ENCODE measurements at places on chromosomes 12 and 14.

GRCh38 chr12:49842519-49843352, at the start of gene BCDIN3D:
BCDIN3D (minus strand) TSS chr12:49843106; CDS start chr12:49843087, 19 bp downstream.
- DNase-seq, result peak; percentile 89

DNA sequence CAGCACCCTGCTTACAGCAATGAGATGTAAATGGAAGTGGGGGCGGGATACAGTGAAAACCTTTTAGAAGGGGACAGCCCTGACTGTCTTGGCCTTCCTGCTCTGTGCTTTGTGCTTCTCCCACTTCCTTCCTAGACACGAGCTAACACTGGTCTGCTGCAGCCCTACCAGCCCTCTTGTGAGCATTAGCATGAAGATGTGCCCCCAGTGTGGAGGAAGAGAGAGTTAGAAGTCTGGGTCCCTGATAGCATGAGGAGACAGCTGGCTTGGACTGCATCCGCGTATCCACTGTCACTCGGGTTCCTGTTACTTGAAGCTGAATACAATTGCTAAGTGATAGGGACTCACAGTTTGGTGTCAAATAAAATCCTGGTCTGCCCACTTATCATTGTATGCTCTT, 248.1 kb upstream of the SOX5 start:
- DNase-seq, result no peak

- DNase-seq, result no peak
These were observed 39.6 kb upstream of the ITPR2 start for GRCh38 chr12:26872625-26873024.

GRCh38 chr14:54435500-54435981, 5.6 kb downstream of the CNIH1 start:
- DNase-seq, result peak; percentile 61

DNA sequence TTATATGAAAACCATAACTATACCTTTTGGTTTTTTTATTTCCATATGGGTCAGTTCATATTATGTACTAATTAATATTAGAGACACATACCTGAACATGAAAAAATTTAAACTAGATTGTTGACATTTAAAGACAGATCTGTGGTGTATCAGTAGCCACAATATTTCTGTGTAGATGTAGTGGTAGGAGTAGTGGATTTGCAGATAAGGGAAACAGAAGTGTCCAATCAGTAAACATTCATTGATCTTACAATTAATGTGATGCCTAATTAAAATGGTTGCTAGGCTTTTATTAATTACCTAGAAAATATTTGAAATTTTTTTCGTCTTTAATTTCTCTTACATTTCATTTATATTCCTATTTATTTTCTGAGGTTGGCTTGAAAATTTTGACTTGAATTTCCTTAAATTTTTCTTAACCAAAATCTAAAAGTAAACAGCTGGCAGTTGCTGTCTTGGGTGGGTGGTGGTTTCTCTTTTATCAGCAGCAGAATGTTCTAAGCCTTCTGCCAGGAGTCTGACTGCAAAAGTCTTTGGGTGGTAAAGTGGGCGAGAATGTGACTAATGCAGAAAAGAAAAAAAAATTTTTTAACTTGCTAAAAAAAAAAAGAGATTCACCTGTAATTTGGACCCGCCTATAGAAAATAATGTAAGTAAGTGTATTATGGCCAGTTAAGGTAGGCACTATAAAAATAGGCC, 2.4 kb downstream of the FGFR1OP2 start:
- peak; percentile 66 for DNase-seq

GRCh38 chr14:68781161-68782021, 11.5 kb downstream of the ZFP36L1 start:
- peak; percentile 90 for DNase-seq

- DNase-seq, result no peak
These were observed 14.8 kb downstream of the DDX24 start for GRCh38 chr14:94066089-94066676.

GRCh38 chr14:104555430-104556255, 23.9 kb upstream of the C14orf180 start:
- DNase-seq, result no peak

DNA sequence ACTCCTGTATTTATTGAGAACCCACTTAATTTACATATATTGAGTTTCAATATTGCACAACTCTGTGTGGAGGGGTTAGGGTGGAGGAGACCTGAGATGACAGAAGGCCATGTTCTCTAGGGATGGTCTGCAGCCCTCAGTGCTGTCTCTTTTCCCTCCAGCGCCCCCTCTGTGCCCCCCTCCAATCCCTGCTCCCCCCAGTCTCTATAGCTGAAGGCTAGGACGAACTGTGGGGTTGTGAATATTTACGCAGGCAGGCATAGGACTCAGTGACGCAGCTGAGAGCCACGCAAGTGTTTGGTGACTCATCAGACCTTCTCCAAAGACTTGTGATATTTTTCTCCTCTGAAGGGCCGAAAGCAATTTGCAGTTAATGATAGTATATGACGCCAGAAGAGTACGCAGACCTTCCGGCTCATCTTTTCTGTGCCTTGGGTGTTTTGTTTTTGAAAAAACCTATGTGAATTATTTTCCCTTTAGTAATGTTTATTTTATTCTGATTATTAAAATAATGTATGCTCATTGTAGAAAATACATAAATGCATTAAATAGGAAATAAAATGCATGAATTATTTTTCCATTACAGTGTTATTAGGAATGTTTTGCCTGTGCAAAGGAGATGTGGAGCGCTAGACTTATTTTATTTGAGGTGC, 85.3 kb downstream of the SLC25A47 start:
- DNase-seq, result peak; percentile 24

DNA sequence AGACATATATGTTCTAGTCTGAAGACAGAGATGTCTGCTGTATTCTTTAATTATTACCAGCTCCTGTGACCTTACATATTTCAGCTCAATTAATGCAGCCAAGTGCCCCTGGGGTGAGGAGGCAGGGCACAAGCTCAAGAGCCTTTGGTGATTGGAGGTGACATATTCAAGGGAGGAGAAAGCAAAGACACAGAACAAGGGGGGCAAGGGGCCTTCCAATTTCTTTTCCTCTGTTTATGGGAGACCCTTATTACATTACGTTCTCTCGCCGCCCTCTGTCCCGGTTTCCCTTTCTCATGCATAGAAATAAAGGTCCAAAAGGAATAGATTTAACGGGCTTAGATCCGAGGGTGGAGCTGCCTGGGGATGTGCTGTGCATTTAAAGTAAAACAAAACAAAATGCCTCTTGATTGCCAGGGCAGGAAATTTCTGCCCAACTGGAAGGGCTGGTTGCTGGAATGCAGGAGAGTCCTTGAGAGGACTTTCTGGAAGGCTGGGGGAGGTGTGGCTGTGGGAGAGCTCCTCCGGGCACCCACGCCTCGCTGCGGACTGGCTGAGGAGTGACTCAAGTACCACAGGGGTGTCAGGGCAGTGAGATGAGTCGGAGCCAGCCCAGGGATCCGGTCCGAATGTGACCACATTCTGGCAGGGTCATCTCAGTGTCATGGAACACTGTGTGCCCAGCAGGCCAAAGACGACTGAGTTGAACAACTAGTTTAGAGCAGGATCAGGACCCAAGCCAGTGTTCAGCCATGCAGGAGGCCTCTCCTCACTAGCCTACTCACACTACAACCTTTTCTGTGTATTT, 32.1 kb upstream of the GSG1 start:
- no peak for DNase-seq

GRCh38 chr14:53520078-53520928, 367.2 kb upstream of the DDHD1 start:
- no peak for DNase-seq

GRCh38 chr12:42125388-42125767, 19.3 kb downstream of the GXYLT1 start:
- no peak for DNase-seq

DNA sequence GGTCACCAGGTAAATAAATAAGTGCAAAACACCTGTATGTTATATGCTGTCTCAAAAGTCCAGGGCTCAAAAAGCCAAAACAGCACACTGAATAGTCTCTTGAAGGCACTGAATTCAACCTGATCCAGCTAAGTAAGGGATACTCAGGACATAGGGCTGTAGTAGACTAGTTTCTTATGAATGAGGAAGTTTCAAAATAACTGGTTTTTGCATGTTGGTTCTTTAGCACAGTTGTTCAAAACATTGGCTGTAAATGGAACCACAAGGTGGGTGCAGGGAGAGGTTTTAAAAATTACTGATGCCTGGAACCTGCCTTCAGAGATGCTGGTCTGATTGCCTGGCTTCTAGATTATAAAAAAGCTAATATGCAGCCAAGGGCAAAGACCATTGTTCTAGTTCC, 34.1 kb downstream of the NDUFA12 start:
- DNase-seq, result no peak

- DNase-seq, result no peak
These were observed 361.5 kb downstream of the EGLN3 start for GRCh38 chr14:33589334-33589733.

- no peak for DNase-seq
These were observed 85.0 kb downstream of the KIF26A start for GRCh38 chr14:104223101-104224041.

DNA sequence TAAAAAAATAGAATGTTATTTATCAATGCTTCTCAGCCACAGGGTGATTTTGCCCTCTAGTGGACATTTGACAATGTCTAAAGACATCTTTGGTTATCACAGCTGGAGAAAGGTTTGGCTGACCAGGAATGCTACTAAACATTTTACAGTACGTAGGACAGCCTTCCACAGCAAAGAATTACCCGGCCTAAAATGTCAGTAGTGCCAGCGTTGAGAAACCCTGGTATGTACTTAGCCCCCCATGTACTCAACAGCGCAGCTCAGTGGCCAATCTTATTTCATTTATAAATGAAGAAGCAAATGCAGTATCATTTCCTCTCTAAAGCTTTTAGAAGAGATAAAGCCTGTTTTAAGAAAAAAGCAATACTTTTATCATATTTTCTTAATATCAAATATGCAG, 5.8 kb downstream of the MARK3 start:
- peak; percentile 59 for DNase-seq

GRCh38 chr14:39265033-39265432, 31.3 kb downstream of the MIA2 start:
- no peak for DNase-seq

GRCh38 chr12:39990122-39991101, 115.5 kb downstream of the SLC2A13 start:
- DNase-seq, result peak; percentile 50

DNA sequence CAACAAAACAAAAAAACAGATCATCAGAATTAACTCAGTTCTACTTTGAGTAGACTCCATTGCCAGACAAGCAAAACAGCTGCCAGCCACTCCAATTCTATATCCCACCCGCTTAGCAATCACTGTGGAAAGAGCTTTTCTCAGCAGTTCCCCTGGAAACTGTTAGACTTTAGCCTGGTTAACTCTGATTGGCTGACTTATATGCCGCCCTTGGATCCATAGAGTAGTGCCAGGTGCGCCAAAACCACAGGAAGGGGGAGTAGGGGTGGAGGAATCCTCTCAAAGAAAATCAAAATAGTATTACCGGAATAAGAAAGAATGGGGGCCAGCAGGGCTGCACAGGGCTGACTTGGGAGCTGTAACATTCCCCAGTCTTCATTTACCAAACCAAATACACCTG, 5.4 kb upstream of the EML5 start:
- DNase-seq, result no peak

DNA sequence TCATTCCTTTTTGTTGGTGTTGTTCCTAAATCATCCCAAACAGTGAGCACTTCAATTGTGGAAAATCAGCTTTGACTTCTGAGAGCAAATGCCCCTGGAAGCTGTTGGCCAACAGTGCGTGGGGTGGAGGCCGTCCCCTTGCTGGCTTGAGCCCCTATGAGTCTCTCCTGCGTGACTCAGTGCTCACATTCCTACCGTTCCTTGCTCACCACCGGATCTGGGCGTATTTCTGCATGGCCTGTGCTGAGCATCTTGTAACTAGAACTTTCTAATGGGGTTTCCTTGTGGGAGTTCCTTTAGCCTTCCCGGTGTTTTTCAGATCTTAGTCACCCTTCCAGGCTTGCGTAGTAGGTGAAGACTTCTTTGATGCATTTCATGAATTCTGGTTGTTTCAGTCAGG, 14.7 kb downstream of the SERPINA1 start:
- DNase-seq, result no peak

- no peak for DNase-seq
These were observed 117.5 kb downstream of the DAAM1 start for GRCh38 chr14:59305836-59306555.

GRCh38 chr14:41299924-41300323, 306.8 kb upstream of the LRFN5 start:
- no peak for DNase-seq

DNA sequence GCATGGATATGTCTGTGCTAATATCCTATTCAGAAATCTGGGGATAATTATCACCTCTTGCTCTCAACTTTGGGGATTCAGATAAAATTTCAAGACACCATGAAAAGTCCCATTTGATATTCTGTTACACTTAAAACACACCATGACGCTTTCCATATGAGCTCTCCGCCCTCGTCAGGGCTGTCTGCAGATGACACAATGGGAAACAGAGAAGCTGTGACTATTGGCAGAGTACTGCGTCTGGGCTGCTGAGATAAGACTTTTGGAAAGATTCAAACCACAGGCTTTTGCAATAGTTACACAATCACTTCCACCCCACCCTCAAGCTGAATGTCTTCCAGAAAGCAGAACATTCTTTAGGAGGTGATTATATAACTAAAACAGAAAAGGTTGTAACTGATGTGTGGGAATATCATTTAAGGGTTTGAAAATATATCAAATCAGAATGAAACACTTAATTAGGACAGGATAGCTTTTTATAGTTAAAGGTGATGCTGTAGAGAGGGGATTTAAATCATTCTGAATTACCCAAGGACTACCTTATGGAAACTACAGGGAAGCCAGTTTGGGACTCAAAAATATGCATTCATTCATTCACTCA, 75.3 kb upstream of the TMPO start:
- peak; percentile 20 for DNase-seq

GRCh38 chr12:52681526-52682380, 1.5 kb upstream of the KRT1 start:
- peak; percentile 20 for DNase-seq

DNA sequence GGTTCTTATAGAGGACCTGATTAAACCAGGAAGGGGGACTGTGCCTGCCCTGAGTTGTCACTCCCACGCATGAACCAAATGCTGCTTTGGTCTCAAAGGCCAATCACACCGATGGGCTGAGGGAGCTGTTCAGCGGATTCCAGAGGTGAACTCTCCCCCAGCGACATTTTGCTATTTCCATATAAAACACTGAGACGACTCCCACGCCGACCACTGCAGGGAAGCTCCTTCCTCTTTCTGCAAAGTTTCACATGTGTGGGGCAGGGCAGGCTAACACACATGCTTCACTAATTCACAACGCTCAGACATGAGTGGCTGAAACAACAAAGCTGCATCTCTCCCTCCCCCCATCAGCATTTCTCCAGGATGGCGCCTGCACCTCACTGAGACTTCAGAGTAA, 37.8 kb upstream of the TMEM132D start:
- DNase-seq, result no peak

DNA sequence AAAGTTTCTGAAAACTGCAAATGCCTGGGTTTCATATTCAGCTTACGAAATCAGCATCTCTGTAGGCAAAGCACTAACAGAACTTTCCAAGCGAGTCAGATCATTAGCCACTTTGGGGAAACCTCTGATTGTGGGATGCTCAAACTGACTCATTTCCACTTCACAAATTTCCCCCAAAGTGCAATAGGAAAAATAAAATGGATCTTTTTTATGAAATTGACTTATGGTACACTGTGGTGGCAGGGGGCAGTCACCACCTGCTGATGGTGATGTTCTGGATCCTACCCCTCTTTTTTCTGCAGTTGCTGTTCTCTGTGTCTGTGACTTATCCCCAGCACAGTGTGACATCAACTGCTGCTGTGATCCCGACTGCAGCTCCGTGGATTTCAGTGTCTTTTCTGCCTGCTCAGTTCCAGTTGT, 5.6 kb downstream of the TCTN1 start:
- no peak for DNase-seq
